Vagina (tissue), 2 donors: ENCODE measurements at places on chromosomes 13 and 19.

- DNase-seq: no peak
These were observed 9.7 kb upstream of the USE1 start for GRCh38 chr19:17205237-17206140.

GRCh38 chr19:15926484-15926883, 7.8 kb downstream of the CYP4F11 start:
- no peak for DNase-seq

DNA sequence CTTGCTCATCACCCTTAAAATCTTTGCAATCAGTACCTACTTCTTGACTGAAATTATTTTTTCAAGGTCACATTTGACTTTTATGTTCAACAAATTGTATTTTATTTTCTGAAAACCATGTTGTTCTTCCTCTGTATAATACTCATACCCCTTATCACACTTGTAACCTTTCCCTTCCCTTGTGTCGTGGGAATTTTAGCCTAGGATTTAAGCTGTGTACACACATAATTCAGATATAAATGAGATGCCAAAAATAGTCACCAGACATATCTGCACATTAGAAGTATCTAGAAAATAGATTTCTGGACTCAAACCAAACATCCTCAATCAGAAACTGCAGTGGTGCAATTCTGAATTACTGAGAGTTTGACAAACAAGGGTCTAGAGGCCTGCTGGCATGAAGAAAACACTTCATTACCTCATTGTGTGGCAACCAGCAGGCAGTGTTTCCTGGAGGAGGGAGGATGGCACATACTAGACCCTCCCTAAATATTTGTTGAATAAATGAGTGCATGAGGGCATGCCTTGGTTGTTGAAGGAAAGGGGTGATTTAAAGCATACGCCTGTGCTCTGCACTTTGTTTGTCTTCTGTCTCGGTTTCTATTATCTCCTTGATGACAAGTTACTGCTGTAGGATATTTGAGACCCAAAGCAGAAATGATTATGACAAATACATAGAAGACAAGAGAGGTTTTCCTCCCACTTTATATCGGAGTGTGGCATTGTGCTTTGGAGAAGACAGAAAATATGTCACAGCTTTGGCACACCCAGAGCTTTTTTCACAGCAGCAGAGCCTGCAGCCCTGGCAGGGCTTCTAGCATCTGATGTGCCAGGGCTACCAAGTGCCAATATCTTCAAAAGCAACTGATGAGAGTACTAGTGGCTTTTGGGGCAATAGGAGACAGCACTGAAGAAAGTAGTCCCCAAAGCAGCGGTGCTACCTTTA, 881.1 kb downstream of the PCDH9 start:
- no peak for DNase-seq

GRCh38 chr13:112933649-112934048, 35.4 kb upstream of the MCF2L start:
- no peak for DNase-seq

GRCh38 chr19:43692877-43693276, 22.9 kb upstream of the PLAUR start:
- DNase-seq: no peak
